ENCODE measurements at places on chromosomes 12 and 14.

GRCh38 chr14:68033336-68033932, 213.9 kb downstream of the RAD51B start:
- no peak for DNase-seq

DNA sequence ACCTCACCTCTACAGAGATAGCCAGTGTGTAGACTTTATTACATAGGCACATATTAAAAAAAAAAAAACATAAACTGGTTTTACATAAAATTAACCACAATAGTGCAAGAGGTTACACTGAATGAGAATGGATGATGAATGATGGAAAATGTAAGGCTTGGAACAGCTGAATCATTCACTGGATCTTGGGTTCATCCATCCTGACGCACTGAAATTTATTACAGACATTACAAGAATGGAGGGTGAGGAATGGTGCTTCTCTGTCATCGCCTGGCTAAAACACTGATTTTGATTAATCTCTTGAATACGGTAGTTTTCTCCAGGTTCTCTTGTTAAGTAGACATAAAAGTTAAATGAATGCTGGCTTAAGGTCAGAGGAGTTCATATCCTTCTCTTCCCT, 40.0 kb upstream of the GTF2A1 start:
- no peak for DNase-seq

DNA sequence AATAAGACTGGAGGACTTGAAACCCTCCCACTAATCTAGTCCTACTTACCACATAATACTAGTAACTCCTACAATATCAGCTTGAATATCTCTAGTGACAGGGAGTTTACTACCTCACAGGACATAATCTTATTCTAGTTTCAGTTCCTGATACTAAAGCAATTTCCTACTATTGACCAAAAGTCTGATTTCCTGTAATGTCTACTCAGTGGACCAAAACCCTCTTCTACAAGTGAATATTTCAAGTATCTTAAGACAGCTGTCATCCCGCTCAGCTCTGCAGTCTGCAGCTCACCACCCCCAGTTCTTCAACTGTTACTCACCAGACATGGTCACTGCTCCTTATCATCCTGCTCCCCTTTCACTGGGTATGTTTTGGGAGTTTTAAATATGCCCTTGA, 70.8 kb upstream of the TMCC3 start:
- DNase-seq, result no peak

GRCh38 chr12:26978801-26979200, 35.4 kb downstream of the TM7SF3 start:
- no peak for DNase-seq

GRCh38 chr12:3319723-3320492, 171.1 kb upstream of the PRMT8 start:
- DNase-seq, result no peak

DNA sequence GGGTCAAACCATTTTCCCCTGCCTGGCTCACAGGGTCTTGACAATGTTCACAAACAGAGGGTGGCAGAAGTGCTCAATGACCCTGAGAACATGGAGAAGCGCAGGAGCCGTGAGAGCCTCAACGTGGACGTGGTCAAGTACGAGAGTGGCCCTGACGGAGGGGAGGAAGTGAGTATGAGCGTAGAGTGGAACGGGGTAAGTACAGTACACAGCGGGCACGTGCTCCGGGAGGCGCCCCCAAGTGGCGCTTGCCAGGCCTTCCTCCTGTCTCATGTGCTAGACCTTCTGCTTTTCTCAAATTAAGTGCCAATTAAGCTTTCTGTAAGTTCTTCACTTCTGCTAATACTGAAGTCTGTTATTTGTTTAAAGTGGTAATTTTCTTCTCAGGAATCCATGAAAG, 35.9 kb downstream of the XRCC3 start:
- peak; percentile 39 for DNase-seq

GRCh38 chr12:27361372-27361771, 28.7 kb downstream of the BMAL2 start:
- DNase-seq, result no peak

DNA sequence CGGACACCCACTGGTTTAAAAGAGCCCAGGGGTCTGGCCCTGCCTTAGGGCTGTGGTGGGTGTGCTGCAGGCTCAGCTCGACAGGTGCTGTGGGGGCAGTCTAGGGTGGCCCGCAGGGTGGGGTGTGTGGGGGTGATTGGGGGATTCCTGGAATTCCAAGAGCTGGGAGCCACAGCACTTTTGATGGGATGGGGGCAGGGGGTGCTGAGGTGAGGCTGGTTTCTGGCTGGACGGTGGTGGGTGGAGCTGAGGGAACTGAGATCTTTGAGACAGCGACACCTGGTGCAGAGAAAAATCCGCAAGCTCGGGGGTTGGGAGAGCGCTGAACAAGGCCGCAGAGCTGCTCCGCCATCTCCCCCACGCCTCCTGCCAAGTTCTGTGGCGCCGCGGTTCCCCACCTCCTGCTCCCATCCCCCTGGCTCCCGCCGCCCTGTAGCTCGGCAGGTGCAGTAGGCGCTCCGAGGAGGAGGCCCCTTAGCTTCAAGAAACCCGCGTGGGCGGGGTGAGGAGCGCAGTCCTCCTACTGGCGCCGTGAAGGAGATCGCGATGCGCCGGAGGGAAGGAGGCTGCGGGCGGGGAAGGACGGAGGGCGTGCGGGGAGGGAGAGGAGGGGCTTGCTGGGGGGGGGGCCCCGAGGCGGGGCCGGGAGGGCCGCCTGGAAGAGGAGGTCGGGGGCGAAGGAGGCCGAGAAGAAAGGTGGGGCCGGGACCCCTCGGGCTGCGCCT, 1.3 kb upstream of the TEDC1 start:
- peak; percentile 85 for DNase-seq

- no peak for DNase-seq
These were observed 1.3 kb downstream of the SENP1 start for GRCh38 chr12:48104531-48104930.

GRCh38 chr12:13561923-13562322, 365.4 kb downstream of the EMP1 start:
- DNase-seq, result no peak

Measured in stimulated activated CD4-positive, alpha-beta T cell treated with anti-CD3 and anti-CD28 coated beads, Interleukin-1b, Interleukin-23, amount 100 ng/mL, for 48 hours (primary cell).